ENCODE measurements at places on chromosomes 1 and 21.
A peak's percentile ranks its signal among the peaks of the same experiment; 100 is the strongest.

DNA sequence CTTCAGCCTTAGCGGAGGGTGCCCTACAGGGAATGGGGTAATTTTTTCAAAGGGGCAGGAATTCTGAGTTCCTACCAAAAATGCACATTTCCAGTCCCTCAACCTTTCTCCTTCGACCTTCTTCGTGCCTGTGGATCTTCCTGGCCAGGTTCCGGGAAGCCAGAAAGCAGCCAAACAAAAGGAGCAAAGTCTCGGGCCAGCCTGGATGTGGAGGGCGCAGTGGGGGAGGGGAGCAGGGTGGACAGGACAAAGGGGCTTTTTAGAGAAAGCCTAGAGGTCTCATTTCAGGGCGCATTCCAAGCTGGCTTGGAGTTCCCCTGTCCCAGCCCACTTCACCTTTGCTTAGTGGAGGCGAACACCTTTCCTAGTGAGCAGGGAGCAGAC, 2.9 kb upstream of the INAVA start:
- DNase-seq = no peak

DNA sequence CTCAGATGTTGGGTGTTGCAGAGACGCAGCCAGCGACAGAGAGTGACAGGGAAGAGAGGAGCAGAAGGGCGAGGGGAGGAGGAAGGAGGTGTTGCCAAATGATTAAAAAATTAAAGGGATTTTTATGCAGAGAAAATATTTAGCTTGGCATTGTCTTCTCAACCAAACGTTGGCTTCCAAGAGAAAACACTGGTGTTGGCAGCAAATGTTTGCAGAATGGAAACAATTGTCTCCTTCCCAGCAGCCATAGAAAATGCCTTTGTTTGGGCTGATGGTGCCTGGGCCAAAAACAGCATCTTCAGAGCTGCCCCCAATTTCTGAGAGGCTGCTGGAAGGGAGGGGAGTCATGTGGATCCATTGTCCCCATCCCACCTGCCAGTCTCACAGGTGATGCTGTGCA, 29.7 kb upstream of the GRIK3 start:
- no peak for DNase-seq

DNA sequence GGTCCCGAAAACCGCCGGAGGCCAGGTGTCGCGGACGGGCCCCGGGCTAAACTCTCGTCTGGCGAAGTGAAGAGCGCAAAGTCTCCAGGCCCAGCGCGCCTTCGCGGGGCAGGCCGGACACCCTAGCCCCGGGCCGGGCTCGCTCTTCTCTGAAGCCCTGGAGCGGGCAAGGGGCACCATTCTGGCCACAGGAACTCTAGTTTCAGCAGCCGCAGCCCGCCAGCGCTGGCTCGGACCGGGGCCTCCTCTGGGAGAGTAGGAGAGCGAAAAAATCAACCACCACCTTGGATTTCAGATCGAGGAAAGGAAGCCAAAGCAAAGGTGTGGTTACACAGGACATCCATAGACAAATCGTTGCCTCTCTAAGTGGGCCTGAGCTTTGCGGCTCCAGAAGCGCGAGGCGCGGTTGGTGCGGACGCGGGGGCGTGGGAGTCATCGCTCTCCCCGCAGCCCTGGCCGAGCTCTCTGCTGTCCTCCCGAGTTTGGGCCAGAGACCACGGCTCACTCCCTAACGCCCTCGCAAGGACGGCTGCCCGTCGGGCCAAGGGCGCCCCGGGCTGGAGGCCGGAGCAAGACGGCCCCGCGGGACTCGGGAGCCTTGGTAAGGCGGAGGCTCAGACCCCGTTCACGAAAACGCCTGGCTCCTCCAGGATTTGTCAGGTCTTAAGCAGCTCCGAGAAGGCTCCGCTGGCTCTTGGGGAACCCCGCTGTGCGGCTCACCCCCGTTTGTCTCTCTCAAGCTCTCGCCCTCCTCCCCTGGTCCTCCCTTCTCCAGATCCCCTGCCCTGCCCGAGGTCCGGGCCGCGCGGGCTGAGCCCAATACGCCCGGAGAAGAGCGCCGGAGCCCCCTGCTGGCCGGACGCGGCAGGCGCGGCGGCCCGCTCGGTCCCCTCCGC, 132.9 kb upstream of the DPYD start:
- peak; percentile 67 for DNase-seq

- no peak for DNase-seq
Measured at GRCh38 chr1:65026235-65026634, 59.9 kb upstream of the JAK1 start.

DNA sequence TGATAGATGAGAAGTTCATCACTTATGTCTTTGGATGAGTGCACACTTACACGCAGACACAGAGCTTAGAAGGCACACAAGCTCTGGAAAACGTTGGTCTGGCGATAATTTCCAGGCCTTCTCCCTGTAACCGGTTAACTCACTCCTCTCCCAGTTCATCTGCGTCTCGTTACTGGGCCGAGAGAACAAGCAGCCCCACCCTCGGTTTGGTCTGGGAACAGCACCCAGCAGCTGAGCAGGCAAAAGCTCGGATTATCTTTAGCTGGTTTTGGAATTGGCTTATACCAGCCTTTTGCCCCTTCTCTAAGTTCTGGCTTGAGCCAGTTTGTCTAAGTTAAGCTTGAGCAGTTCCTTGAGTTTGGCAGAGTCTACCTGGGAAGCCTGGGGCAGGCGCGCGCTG, 27.3 kb upstream of the COL6A1 start:
- no peak for DNase-seq

DNA sequence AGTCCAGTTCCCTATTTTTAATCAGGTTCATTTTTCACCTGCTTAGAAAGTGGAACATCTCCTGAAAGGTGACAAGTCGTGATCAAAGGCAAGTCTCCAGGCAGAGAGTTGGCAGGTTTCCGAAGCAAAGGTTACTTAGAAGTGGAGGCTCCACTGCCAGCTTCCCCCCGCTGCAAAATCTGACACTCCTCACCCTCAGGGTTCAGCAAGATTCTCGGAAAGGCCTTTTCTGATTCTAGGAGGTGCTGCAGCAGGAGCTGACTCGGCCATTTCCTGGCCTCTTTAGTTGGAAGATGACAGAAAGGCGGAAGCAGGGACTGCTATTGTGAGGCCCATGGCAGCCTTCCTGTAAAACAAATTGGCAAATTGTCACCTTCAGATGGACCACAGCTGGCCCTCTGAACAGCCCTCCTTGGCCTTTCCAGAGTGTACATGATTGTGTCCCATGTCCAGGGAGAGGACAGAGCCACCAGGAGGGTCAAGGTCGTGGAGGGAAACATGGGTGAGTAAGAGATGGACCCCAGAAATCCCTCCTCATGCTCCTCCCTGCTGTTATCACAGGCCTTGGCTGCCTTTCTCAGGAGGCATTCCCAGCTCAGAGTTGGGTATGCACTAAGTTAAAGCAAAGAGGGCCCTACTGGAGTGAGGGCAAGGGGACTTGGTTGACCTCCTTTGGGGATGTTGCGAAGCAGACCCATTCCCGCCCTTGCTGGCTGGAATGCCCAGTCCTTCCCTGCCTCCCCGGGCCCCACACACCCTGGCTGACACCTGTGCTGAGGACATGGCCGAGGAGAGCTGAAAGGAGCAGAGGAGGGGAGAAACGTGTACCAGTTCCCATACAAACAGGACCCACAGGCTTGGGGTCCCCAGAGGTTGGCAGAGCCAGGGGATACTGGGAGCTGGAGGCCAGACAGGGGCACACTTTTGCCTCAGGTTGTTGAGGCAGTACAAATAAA, 115.5 kb upstream of the IRF2BP2 start:
- no peak for DNase-seq

- DNase-seq = no peak
Measured at GRCh38 chr1:202074985-202075384, 47.7 kb upstream of the GPR37L1 start.

DNA sequence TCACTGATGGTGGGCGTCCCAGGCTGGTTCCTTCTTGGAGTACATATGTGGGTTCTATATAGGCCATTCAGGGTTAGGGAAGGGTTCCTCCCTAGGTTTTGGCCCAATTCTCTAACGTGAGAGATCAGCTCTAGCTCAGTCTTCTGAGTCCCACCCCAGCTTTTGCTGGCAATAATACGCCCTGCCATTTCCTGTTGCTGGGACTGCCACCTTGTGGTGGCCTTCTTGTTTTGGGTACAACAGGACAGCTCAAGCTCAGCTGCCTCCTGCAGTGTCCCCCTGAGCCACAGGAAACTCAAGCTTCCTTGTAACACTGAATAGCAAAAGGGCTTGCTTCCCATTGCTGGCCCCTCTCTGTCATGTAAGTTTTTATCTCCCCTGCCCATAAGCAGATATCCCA, 77.8 kb downstream of the BACH1 start:
- DNase-seq = peak; percentile 59

DNA sequence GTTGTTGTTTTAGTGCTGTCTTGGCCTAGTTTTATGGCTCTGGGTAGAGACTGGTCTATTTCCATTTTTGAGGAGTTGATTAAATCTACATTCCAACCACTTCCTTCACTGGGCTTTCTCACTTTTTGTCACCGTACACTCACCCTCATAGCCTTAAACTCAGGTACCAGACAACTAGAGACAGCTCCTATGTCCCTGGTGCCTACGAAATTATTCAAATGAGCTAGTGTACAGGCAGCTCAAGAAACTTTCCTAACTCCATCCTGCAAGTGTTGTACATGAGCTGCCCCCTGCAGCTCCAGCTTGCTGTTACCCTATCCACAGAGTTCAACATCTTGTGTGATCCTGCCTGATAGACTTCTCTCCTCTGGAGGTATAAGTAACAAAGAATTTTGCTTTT, 704.8 kb upstream of the RGS18 start:
- DNase-seq = no peak

DNA sequence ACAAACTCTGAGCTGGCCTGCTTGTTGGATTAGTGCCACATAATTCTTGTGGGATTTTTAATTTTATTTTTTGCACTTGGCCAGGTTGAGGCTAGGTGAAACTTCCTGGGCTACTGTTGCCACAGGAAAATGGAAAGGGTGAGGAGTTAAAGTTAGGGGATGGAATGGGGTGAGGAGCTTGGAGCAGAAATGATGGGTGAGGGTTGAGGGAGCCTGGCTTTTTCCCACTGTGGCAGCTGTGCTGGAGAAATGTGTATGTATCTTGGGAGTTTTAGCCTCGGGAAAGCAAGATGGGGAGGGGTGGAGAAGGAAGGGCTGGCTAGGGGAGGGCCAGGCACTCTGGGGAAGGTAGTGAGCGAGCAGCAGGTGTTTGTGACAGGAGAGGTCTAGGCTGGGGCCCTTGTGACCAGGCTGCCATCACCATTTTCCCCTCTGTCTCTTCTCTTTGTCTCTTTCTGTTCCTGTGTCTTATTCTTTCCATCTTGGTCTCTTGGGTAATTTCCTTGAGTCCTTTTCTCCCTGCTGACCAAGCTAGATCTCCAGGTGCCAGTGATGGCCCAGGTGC, 2.0 kb downstream of the ZNF687 start:
- DNase-seq = no peak

DNA sequence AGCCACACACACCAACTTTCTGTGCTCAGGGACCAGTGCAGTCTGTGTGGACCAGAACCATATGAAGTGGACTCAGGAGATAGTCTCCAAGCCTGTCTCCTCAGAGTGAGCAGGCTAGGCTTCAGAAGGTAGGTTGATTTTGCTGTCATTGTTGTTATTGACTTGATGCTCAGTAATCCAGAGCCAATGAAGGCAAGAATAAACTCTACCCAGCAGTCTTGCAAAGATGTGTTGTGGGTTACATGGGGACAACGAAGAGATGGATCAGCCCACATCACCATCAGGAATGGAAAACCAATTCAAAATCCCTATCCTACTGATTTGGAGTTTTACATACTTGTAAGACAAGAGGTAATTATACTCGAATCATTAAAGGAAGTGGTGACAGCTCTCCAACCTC, 37.4 kb downstream of the PHC2 start:
- no peak for DNase-seq

- no peak for DNase-seq
Measured at GRCh38 chr1:93707956-93708355, 26.3 kb upstream of the BCAR3 start.

- no peak for DNase-seq
Measured at GRCh38 chr21:29185633-29186032, 55.2 kb downstream of the MAP3K7CL start.

- no peak for DNase-seq
Measured at GRCh38 chr1:30447080-30447479, 276.3 kb downstream of the MATN1 start.

All from right lobe of liver (tissue), 6 donors.